Activated CD4-positive, alpha-beta T cell treated with anti-CD3 and anti-CD28 coated beads, Interleukin-2, amount 50 U/mL, for 4 hours (primary cell): ENCODE measurements at places on chromosomes 3 and 15.
A peak's percentile ranks its signal among the peaks of the same experiment; 100 is the strongest.

- no peak for DNase-seq
These were observed 272.7 kb downstream of the RPLP1 start for GRCh38 chr15:69725275-69725674.

DNA sequence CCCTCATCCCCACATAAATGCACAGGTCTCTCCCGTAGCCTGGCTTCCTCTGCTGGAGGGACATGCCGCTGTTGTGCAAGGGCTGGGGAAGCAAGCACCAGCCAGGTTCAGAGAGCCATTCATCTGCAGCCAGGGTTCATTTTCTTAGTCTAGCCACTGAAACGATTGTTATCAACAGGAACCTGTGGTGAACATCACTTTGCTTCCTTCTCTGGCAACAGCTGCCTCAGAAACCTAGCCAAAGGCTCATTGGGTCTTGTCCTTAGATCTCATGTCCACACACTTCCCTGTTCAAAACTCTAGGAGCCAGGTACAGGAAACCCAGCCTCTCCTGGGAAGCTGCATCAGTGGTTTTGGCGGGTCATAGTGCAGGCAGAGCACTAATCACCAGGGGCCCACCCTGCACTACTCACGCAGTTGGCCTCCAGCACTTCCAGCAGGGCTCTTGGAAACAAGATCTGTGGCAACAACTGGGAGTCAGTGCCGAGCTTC is 47.0 kb downstream of the OXNAD1 start:
- no peak for DNase-seq

DNA sequence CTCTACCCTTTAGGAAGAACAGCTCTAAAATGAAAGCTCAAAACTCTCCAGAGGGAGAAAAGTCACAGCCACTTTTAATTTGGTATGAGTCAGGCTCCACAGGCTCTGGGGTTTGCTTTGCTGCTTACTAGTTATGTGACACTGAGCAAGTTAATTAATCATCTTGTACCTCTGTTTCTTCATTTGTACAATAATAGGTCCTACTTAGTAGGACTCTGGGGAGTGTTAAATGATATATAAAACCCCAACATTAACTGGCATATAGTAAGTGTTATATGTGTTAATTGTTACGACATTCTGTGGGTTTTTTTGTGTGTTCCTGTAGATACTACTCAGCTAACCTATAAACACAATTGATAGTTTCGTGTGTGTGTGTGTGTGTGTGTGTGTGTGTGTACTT is 6.6 kb downstream of the ACKR2 start:
- no peak for DNase-seq

DNA sequence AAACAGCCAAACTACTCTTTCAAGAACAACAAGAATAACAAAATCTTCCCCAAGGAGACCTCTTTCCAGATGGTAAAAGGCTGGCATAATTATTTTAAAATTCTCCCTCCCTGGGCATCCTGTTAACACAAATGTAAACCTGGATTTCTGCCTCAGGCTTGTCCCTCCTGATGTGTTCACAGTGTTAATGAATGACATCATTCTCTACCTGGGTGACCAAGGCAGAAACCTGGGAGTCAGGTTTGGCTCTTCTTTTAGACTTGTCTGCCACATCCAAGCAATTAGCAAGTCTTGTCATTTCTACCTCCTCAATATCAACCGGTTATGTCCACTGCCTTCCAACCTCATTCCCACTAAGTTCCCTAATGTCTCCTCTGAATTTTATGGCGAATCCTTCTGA is 368.7 kb upstream of the TBL1XR1 start:
- no peak for DNase-seq

DNA sequence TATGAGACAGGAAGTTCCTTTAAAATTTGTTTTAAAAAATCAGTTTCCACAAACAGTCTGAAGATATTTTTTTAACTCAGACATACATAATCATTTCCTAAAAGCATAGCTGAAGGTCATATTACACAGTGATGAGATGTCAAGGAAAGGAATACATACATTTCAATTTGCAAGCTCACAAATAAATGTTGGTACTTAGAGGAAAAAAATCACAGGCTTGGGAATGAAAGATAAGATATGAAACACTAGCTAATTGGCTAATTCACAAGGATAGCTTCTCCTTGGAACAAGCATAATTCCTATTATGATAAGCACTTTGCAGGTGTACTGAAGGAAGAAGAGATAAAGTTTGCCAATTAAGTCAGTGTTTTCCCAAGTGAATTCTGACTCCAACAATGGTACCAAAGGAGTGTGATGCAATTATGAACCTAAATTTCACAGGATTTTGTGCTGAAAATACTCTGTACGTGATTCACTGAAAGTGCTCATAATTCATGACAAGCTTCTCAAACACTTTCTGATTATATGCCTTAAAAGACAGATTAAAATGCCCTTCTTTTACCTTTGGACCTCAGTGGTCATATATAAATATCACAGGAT is 112.4 kb downstream of the FRMD5 start:
- no peak for DNase-seq

- no peak for DNase-seq
These were observed 39.8 kb downstream of the TUBGCP4 start for GRCh38 chr15:43410572-43411214.

- DNase-seq = no peak
These were observed 48.5 kb downstream of the PTH1R start for GRCh38 chr3:46926039-46926438.

DNA sequence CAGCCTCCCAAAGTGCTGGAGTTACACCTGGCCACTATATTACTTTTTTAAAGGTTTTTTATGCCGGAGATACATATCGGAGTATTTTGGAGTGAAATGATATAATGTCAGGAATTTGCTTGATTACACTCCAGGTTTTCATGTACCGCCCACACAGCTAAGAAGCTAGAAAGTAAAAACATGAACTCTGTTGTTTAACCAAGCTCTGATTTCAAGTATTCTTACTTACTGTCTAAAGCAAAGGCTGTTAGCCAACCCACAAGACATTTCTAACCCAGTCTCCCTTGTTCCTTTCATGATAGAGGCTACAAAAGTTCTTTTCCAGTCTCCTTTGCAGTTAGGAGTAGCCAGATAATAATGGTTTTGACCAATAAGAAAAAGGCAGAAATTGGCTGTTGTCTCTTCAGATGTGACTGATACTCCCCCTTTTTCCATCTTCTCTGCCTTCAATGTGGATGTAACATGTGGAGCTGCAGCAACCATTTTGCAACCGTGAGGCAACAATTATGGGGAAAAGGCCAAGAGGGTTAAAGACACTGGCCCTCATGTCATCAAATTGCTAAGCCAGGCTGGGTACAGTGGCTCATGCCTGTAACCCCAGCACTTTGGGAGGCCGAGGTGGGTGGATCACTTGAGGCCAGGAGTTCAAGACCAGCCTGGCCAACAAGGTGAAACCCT is 6.1 kb upstream of the CP start:
- DNase-seq = no peak

GRCh38 chr15:27250223-27250622 is 279.2 kb downstream of the GABRG3 start:
- no peak for DNase-seq

DNA sequence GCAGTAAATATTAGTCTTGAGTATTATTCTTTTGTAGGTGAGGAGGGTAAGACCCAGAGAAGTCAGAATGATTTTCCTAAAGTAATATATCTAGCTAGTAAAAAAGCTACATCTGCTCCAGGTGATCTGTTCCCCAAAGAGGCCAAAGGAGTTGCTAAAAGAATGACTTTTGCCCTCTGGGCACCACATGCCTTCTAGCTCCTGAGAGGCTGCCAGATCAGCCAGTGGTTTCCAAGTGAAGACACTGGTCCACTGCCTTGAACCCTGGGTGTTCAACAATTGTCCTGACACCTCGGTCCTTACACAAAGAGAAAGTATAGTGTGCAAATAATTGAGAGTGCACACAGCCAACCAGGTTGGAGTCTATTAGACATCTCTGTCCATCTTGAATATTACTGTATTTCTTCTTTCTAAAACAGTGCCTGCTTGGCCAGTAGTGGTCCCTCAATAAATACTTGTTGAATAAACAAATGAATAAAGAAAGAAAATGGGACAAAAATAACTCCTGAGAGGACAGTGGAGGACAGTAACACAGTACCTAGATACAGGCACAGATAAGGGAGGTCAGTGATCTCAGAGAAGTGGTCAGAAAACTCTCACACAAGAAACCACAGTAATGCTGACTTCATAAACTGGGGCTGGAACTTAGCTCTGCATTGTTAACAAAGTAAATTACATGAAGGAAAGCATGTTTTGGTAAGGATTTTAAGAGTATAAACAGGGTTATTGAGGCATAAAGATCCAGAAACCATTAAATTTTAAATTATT is 56.6 kb upstream of the CSTA start:
- no peak for DNase-seq

- DNase-seq = no peak
These were observed 3.1 kb downstream of the MYRIP start for GRCh38 chr3:39812537-39812936.

DNA sequence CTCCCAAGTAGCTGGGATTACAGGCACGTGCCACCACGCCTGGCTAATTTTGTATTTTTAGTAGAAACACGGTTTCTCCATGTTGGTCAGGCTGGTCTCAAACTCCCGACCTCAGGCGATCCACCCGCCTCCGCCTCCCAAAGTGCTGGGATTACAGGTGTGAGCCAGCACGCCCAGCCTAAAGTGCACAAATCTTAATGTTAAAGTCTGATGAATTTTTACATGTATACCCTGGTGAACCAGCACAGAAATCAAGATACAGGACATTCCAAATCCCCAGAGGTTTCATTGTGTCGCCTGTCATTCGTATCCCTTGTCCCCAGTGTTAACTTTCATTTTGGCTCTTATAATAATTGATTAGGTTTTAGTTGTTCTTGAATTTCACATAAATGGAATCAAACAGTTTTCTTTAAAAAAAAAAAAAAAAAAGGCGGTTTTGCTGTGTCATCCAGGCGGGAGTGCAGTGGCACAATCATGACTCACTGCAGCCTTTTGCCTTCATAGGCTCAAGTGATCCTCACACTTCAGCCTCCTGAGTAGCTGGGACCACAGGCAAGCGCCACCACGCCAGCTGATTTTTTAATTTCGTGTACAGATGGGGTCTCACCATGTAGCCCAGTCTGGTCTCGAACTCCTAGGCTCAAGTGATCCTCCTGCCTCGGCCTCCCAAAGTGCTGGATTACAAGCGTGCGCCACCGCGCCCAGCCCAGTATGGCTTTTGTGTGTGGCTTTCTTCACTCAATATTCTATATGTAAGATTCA is 1.5 kb upstream of the TM4SF19 start:
- DNase-seq = no peak

DNA sequence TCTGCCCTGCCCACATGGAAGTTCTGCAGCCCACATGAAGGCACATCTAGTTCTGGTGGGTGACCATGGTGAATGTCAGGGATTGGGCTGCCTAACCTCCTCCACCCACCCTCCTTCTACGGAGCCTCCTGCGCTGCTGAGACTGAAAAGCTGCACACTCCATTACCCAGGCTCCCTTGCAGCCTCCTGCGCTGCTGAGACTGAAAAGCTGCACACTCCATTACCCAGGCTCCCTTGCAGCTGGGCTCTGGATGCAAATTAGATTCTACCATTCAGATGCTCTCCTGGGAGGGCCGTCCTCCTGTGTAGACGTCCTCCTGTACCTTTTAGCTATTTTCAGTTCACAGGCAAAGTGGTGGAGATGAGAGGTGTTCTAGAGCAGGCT is 32.1 kb downstream of the POMGNT2 start:
- DNase-seq = no peak

DNA sequence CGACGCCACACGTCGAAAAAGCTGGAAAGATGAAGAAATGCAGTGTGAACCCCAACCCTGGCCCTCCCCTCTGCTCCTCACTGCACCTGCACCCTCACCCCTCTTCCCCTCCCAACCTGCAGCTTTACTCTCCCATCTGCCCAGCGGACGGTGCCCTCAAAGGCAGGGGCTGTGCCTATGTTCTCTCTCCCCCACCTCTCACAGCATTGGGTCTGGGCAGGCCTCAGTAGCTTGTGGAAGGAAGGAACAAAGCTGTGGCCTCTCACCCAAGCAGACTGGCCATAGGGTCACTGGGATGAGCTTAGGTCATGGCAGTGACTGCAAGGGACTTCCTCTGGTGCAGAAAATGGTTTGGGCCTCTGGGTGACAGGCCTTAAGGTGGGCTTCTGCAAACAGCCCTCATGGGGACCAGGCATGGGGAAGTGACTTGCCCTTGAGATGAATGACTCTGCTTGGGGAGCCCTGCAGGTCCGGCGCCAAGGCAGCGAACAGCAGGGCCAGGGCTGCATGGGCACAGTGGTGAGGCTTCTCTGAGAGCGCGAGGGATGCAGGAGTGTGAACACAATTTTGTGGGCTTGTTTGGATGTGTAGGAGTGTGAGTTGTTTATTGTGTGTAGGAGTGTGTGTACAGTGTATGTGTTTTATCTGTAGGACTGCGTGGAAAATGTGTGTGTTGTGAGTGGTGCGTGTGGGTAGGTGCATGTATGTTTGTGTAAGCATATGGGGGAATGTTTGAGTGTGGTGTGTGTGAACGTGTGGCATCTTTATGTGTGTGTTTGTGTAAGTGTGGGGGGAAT is 29.2 kb downstream of the SRPRB start:
- no peak for DNase-seq

DNA sequence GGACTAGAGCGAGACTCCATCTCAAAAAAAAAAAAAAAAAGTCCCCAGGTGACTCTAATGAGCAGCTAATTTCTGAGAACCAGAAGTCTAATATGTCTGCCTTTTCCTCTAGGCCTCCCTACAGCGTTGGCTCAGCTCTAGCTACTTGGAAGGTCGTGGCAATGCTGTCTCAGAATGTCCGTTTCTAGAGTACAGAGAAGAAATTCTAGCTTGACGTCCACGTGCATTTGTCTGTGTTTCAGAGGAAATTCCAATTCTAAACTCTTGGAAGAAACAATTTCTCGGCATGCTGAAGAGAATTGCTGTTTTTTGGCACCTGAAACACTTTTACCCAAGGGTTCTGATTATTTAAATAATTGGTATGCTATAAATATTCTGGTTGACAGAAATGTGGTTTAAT is 78.8 kb downstream of the SOX2 start:
- no peak for DNase-seq

- peak; percentile 48 for DNase-seq
These were observed 6.1 kb downstream of the TRMT10C start for GRCh38 chr3:101567528-101568317.

DNA sequence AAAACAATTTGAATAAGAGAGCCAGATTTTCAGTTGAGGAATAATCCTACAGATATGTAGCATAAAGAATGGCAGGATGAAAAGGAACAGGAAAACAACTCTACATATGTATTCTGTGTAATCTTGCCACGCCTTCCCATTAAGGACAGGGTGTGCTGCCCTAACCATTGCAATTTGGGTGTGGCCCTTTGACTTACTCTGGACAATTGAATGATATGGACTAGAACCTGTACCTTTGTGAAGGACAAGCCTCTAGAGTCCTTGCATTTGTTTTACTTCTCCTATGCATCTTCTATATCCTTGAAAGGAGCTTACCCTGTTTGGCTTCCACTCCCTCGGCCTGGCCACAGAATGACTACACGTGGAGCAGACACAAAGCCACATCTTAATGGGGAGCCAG is 1261.6 kb upstream of the GBE1 start:
- no peak for DNase-seq
